ENCODE measurements at places on chromosomes 1 and 21. TPM values are rescaled to one million over a fixed set of nuclear protein-coding genes. Genes with fewer than 3 reads are reported as not detected.

Gene IL23R
- not detected for total RNA-seq

Gene A3GALT2
- total RNA-seq: not detected

Gene CCDC17
- total RNA-seq: 1.2 TPM

Gene CACNA1S
- not detected for total RNA-seq

Gene PODN
- total RNA-seq: not detected

Gene HES2
- total RNA-seq: 14.1 TPM

Gene TRIM58
- 0.17 TPM for total RNA-seq

Gene ERG
- 98.8 TPM for total RNA-seq

Gene HHAT
- total RNA-seq: 1.8 TPM

Gene NHLH2
- total RNA-seq: not detected

Gene USH2A
- total RNA-seq: not detected

Gene SDHB
- total RNA-seq: 116 TPM

Gene TMEM240
- total RNA-seq: 1.7 TPM

Gene OR2M4
- total RNA-seq: not detected

Gene HPCA
- not detected for total RNA-seq

Gene SPRR4
- total RNA-seq: not detected

Gene HLX
- total RNA-seq: 20.8 TPM

Gene SARS1
- total RNA-seq: 178 TPM

Gene FMO4
- total RNA-seq: 2.9 TPM

Data from dermis blood vessel endothelial cell (primary cell).